NCI-H1417 (cell line): ENCODE measurements at places on chromosomes 5 and 9.

DNA sequence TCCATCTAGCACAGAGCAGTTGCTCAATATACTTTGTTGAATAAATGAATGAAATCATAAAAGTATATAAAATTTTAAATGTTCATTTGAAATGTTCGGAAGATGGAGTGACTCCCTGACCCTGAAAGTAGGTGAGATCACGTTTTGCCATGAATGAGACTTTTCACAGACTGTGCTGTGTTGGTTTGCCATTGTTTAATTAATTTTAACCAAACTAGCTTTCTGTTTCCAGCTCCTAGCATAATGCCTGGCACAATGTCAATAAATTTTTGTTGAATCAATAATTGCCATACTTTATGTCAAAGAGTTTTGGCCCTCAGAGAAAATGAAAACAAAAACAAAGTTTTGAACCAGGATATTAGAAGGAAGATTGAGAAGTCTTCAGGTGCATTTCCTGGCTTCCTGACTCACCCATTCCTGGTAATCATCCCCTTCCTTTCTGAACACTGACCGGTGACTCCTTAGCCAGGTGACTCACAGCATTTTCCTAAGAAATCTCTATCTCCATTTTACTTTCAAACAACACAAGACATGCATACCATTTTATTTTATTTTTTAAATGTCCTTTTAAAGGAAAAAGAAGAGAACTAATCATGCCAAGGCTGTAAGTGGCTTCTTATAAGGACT is 15.1 kb downstream of the SLC28A3 start:
- no peak for DNase-seq

GRCh38 chr5:170633235-170634081 is 129.6 kb downstream of the KCNIP1 start:
- DNase-seq, result peak; percentile 32

- no peak for DNase-seq
Measured at GRCh38 chr9:95434116-95435073, 82.4 kb downstream of the PTCH1 start.

DNA sequence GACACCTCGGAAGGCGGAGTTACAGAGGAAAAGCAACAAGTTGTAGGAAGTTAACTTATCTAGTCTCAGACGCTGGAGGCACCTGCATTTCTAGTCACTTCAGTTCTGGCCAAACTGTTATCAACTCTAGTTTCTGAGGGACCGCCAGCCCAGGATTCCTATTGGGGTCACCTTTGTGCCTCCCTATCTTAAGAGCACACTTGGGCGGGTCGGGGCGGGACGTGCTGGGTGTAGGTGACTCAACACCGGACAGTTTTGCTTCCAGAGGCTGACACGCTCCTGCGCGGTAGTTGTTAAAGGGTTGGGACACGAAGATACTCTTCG is 679 bp upstream of the KDM4C start:
- peak; percentile 77 for DNase-seq

DNA sequence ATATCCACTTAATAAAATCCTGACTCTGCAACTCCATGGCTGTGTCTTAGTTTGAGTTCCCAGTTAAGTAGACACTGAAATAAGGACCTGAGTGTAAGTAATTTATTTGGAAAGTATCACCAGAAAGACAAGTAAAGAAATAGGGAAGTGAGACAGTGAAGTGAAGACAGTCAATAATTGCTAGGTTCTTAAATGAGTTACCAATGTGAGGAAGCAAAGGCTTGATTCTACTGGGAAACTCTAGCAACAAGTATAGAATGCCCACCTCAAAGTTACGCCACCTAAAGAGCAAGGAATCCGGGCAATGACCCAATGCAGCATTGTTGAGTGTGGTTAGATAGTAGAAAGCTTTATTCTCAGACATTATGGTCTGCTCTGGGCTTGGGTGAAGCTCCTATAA is 383.9 kb downstream of the TLR4 start:
- no peak for DNase-seq

- DNase-seq, result peak; percentile 61
Measured at GRCh38 chr9:95796029-95796428, 79.5 kb upstream of the ERCC6L2 start.

DNA sequence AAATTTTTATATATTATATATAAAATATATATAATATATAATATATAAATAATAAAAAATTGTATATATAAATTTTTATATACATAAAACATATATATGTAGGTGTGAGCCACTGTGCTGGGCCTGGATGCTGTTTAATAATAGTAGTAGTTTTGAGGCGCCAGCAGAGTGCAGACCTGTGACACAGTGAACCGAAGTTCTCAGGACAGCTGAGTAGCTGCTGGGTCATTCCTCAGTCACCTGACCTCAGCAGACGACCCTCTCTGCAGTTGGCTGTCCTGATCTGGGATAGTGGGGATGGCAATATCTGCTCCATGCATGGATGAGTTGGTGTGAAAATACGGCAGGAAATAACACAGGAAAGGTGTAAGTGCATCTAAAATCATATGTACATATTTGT is 3.3 kb upstream of the SNX18 start:
- no peak for DNase-seq

DNA sequence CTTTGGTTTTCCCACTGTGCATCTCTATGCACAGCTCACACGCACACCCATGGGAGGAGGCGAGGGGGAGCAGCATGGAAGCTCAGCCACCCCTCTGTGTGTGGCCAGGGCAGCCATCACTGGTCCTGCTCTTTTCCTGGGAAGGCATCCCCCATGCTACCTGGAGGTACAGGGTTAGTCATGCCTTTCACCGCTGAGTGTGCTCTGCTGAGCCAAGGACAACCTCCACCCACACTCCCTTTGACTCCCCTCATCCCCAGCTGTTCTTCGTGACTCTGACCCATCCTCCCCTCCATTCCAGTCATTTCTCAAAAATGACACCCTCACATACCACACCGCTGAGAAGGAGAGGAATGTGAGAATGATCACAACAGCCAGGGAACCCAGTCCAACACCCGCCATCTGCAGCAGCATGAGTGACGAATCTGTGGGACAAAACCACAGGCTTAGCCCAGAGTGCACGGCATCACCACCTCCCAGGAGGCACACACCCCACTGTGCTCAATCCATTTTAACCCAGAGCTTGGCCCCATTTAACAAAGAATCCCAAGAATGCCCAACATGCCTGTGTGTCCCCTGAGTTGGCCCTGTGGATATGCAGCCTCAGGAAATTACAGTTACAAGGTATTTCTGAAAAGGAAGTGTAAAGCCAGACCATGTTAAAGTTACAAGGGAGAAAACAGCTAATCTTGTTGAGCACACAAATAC is 133.4 kb downstream of the SUSD1 start:
- no peak for DNase-seq

DNA sequence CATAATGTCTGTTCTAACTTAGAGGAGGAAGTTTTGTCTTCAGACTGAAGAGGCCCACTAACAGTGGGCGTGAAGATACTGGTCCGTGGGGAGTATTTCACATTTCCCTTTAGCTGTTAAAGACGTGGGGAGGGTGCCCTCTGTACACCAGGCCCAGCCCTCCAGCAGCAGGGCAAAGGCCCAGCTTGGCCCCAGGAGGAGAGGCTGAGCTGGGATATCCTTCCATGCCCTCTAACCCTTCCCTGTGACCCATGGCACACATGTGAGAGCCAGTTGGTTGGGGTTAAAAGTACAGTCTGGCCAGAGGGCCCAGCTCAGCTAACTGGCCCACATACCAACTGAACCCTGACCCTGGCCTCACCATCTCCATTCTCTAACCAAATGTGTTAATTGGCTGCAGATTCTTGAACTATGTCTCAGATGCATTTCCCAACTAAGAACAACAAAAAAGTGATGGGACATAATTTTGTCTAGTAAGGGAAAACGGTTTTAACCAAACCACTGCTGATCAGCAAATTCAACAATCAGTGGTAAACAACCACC is 74.4 kb downstream of the LHFPL2 start:
- DNase-seq, result no peak
